ENCODE measurements at places on chromosomes 11 and 22.
A peak's percentile ranks its signal among the peaks of the same experiment; 100 is the strongest.

DNA sequence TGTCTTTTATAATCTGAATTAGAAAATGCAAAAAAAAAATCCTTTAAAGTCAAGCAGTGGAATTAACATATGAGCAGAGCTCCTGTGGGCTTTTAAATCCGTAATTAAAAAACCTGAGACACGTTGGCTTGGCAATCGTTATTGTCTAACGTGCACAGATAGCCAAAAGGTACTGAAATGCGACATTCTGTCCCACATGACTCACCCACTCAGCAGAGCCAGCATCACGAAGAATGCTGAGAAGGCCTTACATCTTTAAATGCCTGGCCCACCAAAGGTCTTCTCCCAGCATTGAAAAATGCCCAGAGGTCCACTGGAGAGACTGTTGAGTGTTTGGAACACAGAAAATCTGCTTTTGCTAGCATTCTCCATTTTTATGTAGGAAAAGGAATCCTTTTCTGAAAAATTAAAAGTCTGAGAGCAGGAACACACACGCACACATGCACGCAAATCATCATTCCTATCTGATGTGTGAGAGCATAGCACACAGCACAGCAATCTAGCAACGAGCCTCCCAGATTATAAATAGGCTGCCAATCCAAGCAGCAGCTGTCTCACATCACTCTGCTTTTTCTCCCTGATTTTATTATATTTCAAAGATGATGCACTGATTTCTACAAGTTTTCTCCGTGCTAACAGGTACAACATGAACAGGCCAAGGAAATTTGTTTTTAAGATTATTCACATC, 94.5 kb downstream of the PHF21A start:
- no peak for DNase-seq

- DNase-seq: no peak
Measured at GRCh38 chr11:96342014-96342960, 708 bp downstream of the MAML2 start.

GRCh38 chr22:34960005-34960404, 106.0 kb upstream of the ISX start:
- DNase-seq: no peak

DNA sequence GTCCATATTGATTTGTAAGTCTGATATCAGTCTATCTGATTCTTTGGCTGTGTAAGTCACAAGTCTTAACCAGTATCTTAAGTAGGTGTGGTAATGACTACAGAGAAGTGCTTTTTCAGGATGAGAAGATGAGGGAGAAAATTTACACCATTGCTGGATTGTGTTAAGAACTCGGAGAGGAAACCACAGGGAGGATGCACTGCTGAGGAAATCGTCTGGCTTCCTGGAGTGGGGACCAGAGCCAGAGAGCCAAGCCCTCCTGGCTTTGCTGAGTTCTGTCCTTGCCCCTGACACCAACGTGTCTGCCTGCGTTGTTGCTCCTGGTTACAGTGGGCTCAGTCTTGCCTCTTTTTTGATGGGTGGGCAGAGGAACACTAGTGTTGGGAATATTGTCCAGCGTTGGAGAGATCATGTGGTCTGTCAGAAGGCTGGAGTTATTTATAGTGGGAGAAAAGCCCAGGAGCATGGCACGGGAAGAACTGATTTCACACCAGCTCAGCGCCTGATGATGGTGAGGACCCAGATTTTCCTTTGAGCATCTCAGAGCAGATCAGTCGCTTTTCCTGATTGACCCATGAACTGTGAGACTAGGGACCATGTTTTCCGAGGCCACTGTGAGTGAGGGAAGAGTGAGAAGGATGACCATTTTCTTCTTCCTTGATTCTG, 29.6 kb downstream of the MARK2 start:
- peak; percentile 30 for DNase-seq

DNA sequence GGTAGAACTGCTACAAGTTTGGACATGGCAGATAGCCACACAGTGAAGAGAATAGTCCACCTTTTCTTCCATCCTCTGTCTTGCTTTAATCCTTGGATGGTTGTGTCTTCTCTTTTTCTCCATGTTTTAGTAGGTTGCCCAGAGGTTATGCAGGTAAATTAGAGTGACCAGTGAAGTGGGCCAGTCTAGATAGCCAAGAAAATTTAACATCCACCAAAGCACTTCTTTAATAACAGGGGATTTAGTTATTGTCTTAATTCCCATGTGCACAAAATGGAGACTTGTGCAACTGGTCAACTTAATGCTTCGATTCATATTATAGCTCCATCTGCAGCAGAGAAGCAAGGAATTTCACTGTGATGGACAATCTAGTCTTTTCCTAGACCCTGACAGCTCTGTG, 58.8 kb upstream of the RCN1 start:
- DNase-seq: no peak

GRCh38 chr22:23531966-23532705, 48.0 kb downstream of the IGLL1 start:
- no peak for DNase-seq

DNA sequence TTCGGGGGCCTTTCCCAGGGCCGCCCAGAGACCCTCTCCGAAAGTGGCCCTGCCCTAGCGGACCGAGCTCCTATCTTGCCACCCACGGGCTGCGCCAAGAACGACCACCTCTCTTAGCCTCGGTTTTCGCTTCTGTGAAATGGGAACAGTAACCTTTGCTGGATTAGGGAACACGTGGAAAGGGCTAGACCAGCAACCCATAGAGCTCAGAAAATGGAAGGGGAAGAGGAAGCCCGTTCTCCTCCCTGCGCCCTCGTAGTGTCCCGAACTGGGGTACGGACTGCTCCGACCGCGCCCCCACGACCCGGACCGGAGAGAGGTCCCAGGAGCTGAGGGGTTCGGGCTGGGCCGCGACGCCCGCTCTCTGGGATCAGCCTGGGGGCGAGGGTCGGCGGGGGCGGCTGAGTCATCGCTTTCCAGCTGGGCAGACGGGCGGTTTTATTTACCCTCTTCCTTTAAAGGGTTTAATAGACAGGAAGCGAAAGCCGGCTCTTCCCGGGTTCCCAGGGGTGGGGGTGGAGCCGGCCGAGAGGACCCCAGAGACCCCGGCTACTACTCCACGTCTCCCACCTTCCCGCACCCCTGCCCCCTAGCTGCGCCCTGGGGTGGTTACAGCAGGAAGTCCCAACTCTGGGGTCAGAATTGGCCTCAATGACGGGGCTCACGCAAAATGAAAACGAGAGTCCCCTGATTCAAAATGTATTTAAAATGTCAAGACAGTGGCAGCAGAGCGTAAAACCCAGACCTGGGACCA, 907 bp upstream of the PHLDA2 start:
- DNase-seq: peak; percentile 60

DNA sequence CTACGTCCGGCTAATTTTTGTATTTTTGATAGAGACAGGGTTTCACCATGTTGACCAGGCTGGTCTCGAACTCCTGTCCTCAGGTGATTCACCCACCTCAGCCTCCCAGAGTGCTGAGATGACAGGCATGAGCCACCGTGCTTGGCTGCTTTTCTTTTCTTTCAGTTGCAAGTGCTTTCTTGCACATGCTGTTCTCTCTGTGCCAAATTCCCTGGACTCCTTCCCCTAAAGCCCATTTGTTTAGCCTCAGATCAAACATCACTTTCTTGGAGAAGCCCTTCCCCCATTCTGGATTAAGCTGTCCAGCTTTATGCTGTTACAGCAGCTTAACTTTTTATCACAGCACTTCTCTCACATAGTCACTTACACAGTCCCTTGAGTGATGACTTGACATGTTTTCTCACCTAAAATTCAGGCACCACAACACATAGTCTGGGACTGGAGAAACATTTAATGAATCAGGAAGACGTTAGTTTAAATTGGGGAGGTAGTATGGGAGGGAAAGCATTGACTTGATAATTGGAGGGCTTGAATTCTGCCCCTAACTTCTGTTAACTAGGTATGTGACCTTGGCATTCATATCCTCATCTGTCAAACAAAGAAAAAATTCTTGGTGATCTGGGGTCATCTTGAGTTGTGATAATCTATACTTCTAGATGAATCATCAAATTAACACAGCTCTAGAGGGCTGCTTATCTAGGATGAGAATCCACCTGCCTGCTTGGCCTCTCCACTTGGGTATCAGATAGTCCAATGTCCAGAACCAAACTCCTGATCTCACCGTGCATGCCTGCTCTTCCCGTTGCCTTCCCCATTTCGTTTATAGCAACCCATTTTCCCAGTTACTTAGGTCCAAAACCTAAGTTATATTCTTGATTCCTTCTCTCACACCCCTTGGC, 18.4 kb downstream of the ACO2 start:
- DNase-seq: no peak

- no peak for DNase-seq
Measured at GRCh38 chr11:128507936-128508335, 79.4 kb downstream of the ETS1 start.

DNA sequence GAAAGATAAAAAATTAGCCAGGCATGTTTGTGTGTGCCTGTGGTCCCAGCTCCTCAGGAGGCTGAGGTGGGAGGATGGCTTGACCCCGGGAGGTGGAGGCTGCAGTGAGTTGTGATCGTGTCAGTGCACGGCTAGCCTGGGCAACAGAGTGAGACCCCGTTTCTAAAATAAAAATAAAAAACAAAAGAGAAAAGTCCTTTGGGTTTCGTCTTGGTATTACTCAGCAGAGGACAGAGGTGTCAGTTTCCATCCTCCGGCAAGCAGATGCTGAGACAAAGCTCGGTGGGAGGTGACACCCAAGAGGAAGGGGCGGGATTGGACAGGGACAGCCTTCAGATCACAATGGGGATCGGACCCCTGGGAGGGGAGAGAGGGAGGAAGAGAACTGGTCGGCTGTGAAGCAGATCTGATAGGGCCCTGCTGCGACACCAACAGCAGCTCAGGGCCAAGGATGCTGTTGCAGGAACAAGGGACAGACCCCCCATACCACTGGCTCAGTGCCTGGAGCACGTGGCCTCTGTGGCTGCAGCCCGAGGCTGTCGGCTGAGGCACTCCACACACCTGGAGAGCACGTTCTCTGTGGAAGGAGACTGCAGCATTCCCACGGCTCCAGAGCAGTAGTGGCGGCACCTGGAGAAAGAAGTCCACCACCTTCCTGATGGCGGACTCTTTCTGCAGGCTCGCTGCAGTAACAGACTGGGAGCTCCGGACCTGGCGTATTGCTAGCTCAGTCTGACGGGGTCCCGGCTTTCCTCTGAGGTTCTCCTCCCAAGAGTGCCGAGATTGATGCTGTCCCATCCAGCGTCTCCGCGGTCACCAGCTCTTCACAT, 5.2 kb upstream of the BID start:
- no peak for DNase-seq

GRCh38 chr11:133955081-133955891, 1.5 kb downstream of the IGSF9B start:
- DNase-seq: no peak

DNA sequence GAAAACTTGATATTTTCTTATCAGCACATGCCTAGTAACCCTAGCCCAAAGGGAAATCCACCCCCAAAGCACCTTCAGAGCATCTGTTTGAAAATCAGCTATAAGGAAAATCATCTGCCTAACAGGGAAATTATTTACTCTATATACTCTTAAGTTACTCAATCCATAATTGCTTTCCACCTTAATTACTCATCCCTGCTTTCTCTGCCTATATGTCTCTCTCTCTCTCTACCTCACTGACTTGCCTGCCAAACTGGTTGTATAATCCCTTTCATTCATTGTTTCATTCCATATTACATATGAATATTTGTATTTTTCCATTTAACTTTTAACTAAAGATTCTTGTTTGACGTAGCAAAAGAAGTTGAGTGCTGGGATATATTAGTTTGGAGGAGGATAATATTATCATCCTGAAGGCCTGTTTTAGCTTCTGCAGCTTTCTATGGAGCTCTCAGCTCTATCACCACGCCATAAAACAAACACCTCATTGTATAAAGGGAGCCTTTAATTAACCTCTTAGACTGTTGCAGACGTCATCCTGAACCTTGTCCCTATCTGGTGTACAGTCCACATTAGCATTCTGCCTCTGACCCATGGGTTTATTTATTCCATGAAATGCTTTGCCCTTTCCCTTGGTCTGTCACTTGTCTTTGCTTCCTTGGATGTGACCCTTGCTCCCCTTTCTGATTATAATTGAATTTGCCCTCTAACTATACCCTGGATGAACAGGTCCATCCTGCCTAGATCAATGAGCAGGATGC, 98.9 kb downstream of the INSC start:
- no peak for DNase-seq

- no peak for DNase-seq
Measured at GRCh38 chr22:25621986-25622385, 57.5 kb downstream of the GRK3 start.

DNA sequence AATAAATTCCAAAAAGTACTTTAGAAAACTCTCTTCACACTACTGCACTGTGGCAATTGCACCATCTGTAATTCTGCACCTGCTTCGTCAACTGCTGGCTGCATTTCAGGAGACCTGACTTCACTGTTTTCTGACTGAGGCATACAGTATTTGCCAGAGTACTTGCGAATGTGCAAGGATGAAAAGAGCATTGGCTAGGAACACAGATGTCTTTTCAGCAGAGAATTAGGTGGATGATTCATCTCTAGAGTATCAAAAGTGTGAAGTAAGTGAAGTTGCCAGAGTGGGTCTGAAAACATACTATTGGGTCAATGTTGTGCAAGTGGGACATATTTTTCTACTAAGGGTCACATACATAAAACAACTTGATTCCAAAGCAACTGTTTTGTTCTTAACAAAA, 427.5 kb upstream of the CCDC90B start:
- no peak for DNase-seq

GRCh38 chr22:40237241-40237640, 59.5 kb downstream of the TNRC6B start:
- DNase-seq: no peak

DNA sequence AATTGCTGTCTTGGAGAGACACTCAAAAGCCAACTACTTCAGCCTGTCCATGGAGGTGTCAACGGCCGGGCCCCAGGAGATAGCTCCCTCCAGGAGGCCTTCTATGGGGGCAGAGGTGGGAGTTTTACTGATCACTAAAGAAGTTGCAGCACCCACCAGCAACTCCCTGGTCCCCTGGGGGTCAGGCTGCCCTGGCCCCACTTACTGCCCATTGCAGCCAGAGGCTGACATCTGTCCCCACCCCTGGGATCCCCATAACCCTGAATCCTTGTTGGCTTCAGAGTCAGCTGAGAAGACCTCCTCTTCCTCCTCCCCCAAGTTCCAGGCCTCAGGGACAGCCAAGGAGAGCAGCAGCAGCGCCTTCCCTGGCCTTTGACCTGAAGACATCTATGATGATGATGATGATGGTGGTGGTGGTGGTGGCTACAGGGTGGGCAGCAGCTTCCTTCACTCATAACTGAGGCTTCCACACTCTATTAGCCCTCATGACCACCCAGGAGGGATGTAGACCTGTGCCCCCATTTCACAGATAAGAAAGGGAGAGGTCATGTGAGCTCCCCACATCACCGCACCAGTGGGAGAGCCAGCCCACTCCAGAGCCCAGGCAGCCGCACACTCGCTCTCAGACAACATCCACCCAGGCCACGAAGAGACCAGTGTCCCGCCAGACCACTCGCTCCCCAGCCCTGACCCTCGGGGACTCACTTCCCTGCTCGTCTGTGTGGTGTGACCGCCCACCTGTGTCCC, 43.8 kb upstream of the FGF3 start:
- no peak for DNase-seq

GRCh38 chr22:35054064-35054463, 11.9 kb upstream of the ISX start:
- no peak for DNase-seq

DNA sequence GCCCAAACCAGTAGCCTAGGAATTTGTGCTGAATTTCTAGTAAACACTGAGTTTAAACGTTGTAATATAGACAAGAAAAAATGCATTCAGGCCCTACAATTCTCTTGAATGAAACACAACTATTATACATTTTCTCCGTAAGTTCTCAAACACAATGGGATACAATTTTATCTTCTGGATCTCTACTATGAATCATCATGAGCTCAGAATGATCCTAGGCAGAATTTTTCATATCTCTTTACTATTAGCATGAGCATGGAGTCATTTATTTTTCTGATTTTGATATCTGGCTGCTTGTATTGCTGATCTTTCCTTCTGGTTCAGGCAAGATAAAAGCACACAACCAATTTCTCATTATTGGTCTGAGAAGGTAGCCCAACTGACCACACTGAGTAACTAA, 1123.4 kb upstream of the RAG2 start:
- no peak for DNase-seq

All from MV-4-11 (cell line).